ENCODE measurements at places on chromosomes 7 and 10.

GRCh38 chr7:48837266-48837665 lies 87.1 kb upstream of the CDC14C start:
- DNase-seq = no peak

GRCh38 chr10:110045772-110046171 lies 38.0 kb downstream of the ADD3 start:
- DNase-seq = no peak

GRCh38 chr7:106450716-106451115 lies 165.9 kb upstream of the NAMPT start:
- no peak for DNase-seq

GRCh38 chr10:29313071-29313470 lies 24.2 kb downstream of the LYZL1 start:
- no peak for DNase-seq

- no peak for DNase-seq
Measured at GRCh38 chr7:103833401-103833800, 156.1 kb downstream of the RELN start.

DNA sequence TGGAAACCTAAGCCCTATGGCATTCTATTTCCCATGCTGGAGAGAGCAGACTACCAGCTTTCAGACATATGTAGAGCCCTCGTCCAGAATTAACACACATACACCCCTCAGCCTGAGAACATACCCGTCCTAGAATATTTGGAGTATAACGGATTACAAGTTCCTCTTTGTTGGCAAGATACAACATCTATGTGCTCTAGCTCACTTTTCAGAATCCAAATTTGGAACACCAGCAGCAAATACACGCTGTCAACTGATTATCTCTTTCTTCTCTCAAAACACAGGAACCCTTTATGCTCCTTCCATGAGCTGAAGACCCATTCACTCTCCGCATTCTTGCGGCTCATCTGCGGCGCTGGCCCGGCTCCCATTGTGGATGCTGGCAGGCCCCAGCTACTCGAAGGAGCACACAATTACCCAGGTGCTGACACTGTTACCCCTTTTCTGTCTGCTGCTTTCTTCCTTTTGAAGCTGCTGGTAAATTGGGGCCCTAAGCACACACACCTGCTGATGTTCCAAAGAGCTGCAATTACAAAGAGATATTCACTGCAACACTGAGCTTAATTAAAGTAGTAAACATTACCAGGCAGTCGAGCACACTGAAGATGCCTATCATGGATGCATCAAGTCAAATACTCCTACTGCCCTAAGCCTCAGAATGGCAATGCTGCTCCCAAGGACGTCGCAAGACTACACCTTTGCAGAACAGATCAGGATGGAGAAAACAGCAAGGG lies 70.0 kb downstream of the VOPP1 start:
- DNase-seq = no peak

DNA sequence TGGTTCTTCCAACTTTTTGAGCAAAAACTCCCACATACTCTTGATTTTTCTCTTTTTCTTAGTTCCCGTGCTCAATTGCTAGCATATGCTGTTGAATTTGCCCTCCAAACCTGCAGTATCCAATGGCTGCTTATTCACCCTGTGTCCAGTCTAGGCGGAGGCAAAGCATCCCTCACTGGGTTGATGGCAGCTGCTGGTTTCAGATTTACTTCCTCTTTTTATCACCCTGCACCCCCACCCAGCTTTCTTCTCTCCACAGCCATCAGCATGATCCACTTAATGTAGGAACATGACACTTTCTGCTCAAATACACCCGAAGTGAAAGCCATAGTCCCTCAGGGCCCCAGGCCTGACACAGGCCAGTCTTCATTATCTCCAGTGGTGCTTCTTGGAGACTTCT lies 87.6 kb upstream of the ADARB2 start:
- no peak for DNase-seq

GRCh38 chr7:109044691-109045090 lies 475.0 kb downstream of the DNAJB9 start:
- no peak for DNase-seq

All from stimulated activated CD4-positive, alpha-beta T cell treated with anti-CD3 and anti-CD28 coated beads, Interleukin-15, amount 100 ng/mL, for 1 hour (primary cell).